ENCODE measurements at places on chromosomes 11 and 22.

DNA sequence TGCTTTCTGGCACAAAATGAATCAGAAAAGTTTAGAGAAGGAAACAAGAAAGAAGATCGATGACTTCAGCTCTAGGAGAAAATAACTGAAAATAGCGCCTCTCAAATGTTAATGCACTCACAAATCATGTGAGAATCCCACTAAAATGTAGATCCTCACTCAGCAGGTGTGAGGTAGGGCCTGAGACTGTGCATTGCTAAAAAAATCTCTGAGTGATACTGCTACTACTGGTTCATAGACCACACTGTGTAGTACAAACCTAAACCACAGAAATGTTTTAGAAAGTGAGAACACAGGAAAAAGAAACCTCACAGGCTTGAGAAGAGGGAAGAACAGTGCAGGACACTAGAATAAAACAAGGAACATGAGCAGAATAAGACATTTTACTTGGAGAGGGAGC, 2.0 kb downstream of the OR8D4 start:
- DNase-seq = no peak

DNA sequence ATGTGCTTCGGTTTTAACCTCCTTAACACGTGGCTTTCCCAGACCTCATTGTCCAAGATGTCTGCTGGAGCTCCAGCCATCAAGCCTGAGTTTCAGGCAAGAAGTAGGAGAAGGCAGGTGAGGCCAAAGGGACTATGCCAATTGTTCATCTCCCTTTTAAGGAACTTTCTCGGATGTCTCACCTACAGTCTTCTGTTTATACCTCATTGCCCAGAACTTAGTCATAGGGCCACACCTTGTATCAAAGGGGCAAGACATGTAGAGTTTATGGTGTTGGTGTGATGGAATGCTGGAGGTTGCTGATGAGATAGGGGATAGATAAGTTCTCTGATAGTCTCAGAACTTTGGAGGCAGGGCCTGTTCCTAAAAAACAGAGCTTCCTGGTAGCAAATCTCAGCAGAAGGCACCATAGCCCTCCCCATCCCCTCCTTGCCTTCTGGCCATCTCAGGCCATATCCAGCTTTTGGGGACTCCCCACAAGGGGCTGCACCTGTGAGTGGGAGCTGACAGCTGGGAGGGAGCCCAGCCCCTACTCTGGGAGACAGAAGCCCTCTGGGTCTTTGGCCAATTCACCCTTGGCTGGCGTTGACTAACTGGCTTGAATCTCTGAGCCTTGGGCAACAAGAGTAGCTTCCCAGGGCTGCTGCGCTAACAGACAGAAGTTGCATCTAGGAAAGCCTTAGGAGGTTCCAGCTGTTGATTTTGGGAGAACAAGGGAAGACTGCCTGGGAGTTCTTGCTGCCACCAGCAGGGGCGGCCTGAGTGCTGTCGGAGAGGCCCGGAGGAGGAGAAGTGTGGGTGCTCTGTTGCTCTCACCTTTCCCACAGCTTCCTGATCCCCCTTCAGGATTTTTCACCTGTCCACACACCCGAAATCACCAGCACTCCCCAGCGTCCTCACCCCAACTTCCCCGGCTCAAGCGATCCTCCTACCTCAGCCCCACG, 149.8 kb upstream of the THY1 start:
- DNase-seq = no peak

GRCh38 chr22:39149915-39150847, 2.3 kb downstream of the CBX7 start:
- DNase-seq = no peak

- no peak for DNase-seq
Observed at GRCh38 chr11:9941991-9942390, 278.1 kb downstream of the SWAP70 start.

DNA sequence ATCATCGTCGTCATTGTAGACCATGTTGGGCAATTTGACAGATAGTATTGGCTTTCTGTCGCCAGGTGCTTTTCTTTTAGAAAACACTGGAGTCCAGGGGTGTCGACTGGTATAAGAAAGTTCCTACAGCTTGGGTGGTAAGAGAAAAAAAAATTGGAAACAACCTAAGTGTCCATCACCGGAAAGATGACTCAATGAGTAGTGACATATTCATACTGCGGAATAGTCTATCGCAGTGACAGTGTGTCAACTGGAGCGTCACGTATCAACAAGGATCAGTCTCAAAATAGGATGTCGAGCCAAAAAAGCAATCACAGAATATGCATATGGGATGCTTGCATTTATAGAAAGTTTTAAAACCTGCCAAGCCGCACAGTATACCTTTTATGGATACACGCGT, 157.6 kb downstream of the MN1 start:
- no peak for DNase-seq

DNA sequence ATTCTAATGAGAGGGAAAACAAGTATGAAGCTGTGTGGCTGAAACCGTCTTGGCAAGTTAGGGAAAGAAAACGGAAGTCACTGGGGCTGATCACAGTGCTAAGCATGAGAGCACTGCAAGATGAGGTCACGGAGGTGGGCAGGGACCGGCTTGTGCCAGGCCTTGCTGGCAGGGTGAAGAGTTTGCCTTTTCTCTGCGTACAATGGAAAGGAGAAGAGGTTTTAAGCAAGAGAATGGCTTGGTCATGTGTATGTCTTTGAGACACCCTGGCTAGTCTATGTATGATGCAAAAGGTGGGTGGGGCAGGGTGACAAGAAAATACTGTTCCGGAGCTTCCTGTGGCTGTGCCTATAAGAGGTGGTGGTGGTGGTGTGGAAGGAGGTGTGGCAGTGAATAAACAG, 567.9 kb downstream of the NTM start:
- DNase-seq = no peak

- DNase-seq = no peak
Observed at GRCh38 chr11:102447941-102448868, 4.4 kb downstream of the TMEM123 start.

DNA sequence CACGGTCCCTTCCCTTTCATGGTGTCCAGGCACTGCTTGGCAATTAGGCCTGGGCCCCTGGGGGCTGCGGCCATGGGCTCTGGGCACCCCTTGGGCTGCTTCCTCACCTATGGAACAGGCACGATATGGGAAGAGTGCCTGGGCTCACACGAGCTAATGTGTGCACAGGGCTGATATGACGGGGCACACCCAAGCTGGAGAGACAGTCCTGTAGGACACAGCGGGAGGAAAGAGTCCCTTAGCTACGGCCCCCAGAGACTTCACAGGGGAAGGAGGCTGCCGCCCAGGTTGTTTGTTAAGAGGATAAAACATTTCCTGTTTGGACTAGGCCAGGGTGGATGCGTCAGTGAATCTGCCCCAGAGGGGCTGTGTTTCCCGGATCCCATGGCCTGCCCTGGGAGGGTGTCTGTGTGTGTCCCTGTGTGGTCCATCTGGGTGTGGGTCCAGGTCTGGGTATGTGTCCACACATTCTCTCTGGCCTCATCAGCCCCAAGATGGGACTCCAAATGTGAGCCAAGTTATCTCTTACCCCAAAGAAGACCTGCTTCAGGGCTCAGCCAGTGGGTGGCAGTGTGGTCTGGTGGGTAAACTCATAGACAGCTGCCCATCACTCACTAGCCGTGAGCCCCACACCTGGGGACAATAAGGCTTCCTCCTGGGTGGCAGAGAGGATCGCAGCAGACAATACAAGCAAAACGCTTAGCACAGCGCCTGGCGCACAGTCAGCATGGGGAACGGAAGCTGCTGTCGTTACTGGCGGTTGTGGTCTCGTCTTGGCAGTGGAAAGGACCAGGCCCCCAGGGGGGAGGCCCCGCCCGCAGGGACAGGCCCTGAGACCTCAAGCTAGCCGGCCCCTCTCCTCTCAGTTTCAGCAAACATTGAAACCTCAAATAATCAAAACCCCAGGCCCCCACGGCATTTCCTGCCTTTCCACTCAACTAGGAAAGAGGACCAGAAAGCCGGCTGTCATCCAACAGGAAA, 3.2 kb upstream of the EMID1 start:
- DNase-seq = no peak

- no peak for DNase-seq
Observed at GRCh38 chr11:18769802-18770456, 21.7 kb downstream of the PTPN5 start.

GRCh38 chr11:57432714-57433163, 5.8 kb upstream of the SLC43A3 start:
- no peak for DNase-seq

DNA sequence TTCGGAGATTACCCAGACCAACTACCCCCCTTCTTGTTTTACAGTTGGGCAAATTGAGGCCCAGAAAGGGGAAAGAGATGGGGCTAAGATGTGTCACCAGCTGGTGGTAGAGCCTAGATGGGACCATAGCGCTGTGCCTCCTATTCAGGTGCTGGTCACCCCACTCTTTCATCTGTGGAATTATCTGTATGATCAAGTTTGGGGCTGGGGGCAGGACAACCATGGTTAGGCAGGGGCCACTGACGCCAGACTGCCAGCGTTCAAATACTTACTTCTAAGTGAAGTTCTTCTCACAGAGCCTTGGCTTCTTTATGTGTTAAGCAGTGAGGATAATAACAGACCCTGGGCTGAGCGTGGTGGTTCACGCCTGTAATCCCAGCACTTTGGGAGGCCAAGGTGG, 55.9 kb downstream of the IGLL1 start:
- DNase-seq = no peak

GRCh38 chr22:17738386-17739128, 35.7 kb downstream of the BID start:
- DNase-seq = no peak

GRCh38 chr22:42591987-42592386, 22.7 kb downstream of the POLDIP3 start:
- no peak for DNase-seq

- no peak for DNase-seq
Observed at GRCh38 chr11:96465512-96465911, 75.7 kb downstream of the JRKL start.

- no peak for DNase-seq
Observed at GRCh38 chr11:117381481-117382387, 54.1 kb downstream of the CEP164 start.

DNA sequence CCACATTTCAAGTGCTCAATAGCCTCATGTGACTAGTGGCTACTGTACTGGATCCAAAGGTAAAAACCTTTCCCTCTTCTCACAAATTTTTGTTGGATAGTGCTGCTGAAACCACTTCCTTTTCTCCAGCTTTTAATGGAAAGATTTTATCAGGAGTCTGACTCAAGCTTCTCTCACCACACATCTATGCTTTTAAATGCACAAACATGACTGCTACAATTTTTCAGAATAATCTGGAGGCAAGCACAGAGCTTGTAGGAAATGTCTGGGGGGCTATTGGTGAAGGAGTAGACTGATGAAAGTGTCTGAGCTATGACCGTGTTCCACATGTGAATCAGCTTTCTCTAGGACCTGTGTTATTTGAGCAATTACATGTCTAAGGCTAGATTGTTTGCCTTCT, 101.1 kb upstream of the FAT3 start:
- DNase-seq = no peak

GRCh38 chr11:11107076-11107723, 245.8 kb downstream of the CSNK2A3 start:
- no peak for DNase-seq

- DNase-seq = no peak
Observed at GRCh38 chr11:83480251-83480650, 194.1 kb upstream of the CCDC90B start.

Measured in NCI-H1694 treated with DMSO at 0.1 percent for 48 hours (cell line).